ENCODE measurements at places on chromosomes 1 and 21.

DNA sequence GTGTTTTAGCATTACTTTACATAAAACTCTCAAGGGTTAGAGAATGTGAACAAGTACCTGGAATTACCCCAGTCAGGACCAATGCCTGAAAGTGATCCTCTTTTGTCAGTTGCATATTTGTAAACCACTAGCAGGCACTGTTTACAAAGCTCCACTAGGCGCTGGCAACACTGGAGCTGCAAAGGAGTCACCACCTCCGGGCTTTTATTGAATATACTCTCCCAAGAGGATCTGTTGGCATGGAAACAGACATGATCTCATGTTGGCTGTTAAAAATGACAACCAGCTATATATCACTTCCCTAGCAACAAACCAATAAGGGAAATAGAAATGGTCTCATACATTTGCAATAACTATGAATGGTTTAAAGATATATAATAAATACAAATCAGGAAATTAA lies 116.0 kb downstream of the TTLL7 start:
- DNase-seq, result no peak

GRCh38 chr1:1748686-1749321 lies 24.6 kb upstream of the CDK11A start:
- DNase-seq, result no peak

DNA sequence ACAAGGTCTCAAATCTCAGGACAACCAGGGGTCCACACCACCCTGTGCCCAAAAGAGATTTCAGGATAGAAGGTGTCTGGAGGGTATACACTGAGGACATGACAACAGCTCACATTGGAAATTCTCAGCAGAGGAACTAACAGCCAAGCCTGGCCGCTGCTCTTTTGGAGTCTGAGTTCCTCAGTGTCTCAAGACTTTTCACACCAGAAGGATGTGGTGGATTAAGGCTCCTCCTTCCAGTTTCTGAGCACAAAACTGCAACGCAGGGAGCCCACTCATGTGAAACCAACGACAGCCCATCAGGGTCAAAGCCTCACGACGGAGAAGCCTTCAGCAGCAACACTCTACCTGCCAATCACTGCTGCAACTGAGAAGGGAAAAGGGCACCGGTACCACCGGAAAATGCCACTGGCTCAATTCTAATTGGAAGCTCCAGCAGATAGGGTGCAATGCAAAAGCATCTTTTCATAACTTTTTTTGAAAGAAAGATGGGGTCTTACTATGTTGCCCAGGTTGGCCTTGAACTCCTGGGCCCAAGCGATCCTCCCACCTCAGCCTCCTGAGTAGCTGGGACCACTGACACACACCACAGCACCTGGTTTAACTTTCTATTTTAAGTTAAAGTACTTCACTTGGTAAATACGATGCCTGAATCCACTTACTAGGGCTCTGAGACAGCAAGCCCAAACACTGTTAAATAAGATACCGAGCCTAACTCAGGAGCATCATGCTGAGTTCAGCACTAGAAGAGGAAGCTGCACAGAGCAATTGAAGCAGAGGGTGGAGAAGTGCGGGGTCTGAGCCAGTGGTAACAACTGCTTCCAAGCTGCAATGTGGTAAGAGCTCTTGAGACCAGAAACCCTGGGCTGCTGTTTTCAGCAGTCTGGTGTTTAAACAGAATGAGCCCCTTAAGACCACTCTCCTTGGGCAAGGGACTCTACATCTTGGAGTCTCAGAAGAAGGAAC lies 7.8 kb downstream of the CAPZB start:
- DNase-seq, result peak; percentile 69

DNA sequence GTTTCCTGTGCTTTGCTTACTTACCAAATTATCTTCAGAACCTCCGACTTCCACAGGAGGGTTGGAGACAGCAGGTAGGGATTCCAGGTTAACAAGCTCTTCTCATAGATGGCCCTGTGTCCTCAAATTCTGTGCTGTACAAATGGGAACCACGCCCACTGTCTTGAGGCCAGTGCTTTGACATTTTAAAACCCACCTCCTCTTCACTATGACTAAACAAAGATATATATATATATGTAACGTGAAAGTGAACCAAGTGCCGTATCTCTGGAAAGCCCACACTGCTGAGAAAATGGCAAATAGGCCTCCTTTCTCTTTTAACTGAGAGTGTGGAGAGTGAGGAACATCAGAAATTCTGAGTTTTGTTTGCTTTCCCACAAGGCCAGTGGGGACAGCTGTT lies 99.6 kb downstream of the ZBTB18 start:
- DNase-seq, result no peak

- no peak for DNase-seq
Observed at GRCh38 chr1:201795066-201795465, 33.9 kb upstream of the IPO9 start.

DNA sequence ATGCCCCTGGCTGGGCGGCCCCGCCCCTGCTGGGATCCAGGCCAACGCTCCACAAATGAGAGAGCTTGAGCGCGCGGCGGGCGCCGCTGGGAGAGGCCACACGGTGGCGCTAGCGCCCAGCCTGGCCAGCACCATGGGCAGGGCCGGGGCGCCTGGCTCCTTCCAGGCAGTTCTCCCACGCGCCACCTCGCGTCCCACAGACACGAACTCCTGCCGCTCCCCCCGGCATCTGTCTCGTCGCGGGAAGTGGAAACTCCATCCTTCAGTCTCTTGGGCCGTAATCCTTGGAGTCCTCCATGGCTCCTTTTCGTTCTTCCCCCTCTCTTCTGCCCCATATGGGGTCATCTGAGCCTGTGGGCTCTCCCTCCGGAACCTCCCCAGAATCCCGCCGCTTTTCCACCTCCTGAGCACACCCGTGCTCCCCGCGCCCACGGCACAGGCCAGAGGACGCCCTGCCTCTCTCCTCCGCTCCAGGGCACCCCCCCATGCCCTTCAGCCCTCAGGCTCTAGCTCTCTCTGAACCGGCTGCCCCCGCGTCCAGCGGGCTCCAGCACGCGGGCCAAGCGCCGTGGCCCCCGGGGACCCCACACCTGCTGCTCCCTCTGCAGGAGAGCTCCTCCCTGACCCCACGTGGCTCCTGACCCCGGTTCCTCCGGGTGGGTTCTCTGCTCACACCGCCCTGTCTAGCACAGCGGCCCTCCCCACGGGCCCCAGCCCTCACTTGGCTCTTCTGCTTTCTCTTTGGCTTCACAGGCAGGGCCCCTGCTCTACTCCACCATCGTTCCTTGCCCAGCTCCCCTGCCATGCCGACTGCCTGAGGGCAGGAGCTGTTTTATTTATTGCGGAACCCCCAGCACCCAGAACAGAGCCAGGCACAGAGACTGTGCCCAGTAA lies 31.9 kb upstream of the EDN2 start:
- peak; percentile 69 for DNase-seq

DNA sequence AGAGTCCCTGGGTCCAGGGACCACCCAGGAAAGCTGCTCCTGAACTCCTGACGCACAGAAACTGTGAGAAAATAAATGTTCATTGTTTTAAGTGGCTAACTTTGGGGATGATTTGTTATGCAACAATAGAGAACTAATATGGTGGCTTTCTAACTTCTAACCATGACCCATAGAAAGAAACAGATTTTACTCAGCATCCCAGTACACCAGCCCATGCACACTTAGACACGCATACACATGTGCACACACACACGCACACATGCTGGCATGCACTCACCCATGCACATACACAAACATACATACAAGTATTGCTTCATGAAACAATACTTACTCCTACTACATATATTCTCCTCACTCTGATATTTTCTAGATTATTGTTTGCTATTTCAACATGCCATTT lies 57.1 kb downstream of the NID1 start:
- no peak for DNase-seq

DNA sequence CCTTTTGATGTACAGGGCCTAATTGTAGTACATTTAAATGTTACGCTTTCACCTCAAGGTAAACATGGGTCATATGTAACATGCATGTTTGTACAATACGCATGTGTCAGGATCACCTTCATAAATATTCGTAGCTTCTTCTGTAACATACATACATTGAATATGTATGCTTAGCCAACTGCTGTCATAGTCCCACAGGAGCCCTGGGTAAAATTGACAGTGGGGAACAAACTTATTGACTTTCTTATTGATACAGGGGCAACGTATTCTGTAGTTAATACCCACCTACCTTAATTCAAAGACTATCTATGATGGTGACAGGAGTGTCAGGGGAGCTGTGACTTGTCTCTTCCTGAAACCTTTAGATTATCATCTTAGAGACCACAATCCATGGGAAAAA lies 3.7 kb upstream of the REN start:
- no peak for DNase-seq

DNA sequence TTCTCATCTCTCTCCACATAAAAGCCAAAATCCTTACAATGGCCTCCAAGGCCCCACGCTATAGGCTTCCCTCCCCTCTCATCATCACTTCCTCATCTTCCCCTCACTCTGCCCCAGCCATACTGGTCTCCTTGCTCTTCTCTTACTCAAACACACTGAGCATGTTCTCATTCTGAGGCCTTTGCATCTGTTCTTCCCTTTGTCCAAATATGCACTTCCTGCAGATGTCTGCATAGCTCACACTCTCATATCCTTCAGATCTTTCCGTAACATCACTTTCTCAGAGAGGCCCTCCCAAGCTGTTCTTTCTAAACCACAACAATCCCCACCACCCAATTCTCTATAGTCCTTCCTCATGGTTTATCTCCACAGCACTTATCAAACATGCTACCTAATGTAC lies 284.1 kb downstream of the HHIPL2 start:
- DNase-seq, result no peak

DNA sequence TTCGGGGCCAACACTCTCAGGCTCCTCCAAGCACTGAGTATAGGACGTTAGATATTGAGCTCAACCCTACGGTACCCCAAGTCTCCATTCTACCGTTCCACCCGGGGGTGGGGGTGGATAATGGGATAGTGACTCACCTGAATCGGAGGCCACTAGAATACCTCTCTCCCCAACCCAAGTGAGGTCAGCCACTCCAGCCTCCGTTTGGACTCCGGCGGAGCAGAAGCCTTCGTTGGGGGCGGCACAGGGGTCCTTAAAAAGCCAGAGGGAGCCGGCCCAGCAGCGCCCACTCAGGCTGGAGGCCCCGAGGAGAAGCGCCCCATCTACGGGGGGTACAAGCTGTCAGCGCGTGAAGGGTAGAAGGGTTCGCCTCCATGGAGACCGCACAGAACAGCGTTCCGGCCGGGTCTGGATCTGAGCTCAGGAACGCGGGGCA lies 556 bp downstream of the WDR77 start:
- DNase-seq, result peak; percentile 45

DNA sequence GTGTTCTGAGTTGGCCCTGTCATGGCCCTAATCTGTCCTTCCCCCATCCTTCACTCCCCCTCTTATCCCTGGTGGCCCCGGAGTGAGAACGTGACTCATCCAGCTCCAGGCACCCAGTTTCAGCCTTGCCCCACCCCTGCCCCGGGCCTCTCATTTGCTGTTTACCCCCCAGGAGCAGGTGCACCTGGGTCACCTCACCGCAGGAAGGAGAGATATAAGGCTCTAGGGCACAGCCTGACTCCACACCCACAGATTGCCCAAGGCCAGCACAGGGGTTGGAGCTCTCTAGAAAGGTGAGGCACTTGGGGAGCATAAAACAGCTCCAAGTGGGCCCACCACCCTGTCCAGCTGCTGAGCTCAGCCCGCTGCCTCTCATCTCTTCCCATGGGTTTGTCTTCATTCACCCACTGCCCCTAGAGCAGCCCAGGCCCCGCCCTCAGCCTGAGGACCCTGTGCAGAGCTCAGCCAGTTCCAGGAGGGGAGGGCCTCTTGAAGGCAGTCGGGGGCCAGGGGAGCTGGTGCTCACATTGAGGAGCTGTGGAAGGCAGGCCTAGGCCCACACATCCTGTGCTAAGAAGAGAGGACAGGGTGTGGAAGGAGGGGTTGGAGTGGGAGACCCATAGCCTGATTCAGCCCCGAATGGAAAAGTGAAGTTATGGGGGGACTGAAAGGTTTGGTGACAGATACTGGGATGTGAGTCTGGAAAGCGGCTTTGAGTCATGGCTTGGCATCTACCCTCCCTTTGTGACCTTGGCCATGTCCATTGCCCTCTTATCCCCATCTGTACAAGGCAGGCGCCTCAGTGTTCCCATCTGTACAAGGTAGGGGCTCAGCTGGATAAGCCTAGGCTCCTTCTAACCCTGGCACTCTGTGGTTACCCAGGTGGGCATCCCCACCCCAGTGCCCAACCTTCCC lies 16.1 kb upstream of the GPR37L1 start:
- DNase-seq, result no peak

DNA sequence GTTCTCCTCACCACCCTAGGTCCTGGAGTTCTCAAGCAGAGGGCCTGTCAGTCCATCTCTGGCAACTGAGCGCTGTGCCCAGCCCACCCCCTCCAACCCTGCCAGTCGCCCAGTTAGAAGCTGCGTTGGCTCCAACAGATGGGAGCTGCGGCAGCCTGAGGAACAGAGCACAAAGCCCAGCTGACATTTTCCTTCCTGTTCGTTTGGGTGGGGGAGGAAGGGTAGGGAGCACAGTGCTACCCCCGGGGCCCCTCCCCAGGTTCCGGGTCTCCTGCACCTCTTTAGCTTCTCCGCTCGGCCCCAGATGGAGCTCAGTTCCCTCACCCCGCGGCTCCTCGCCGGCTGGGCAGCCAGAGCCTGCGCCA lies 1.4 kb downstream of the LRRN2 start:
- DNase-seq, result no peak

DNA sequence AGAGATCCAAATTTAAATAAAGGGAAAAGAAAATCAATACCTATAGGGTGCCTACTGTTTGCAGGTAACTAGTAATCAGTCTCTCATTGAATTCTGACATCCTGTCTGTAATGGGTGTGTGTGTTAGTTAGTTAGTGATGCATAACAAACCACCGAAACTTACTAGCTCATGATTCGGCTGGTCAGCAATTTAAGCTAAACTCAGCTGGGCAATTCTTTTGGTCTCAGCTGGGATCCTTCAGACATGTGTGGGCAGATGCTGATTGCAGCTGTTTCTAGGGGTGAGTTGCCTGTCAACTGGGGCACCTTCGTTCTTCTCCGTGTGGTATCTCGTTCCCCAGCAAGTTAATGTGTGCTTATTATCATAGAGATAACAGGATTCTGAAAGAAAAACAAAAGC lies 40.2 kb upstream of the ZNF124 start:
- DNase-seq, result no peak

GRCh38 chr1:196685506-196685905 lies 33.7 kb downstream of the CFH start:
- no peak for DNase-seq

DNA sequence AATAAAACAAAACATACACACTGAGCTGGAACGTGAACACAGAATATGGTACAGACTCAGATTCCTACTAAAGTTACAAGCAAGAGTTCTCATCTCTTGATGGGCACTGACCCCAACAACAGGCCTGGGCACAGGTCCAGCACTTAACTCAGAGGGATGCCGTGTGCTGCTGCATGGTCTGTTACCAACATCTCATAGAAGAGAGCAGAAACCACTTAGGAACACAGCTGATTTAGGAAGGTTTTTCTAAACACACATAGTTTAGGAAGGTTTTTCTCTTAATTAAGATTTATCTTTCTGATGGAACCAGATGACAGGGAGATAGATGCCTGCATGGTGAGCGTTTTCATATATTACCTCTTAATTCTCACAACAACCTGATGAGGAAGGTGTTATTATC lies 1.5 kb downstream of the GCLM start:
- no peak for DNase-seq

DNA sequence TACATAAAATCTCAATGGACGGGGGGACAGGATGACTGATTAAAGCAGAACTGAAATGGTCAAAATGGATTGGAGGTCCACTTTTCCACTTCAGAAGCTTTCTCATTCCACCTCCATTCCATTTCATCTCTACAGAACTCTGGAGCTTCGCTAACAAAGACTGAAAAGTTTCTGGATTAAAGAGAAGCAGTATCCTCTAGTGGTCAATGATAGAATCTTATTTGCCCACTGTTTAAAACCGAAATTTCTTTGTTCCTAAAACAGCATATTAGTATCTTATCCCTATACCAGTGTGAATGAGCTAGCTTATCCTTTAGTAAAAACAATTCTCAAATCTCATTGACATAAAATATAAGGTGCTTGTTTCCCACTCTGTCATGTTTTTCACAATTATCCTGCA lies 890.6 kb downstream of the KCNT2 start:
- DNase-seq, result no peak
